ENCODE measurements at places on chromosomes 2 and 18.

GRCh38 chr18:10659594-10659993 is 133.8 kb downstream of the NAPG start:
- DNase-seq, result no peak

DNA sequence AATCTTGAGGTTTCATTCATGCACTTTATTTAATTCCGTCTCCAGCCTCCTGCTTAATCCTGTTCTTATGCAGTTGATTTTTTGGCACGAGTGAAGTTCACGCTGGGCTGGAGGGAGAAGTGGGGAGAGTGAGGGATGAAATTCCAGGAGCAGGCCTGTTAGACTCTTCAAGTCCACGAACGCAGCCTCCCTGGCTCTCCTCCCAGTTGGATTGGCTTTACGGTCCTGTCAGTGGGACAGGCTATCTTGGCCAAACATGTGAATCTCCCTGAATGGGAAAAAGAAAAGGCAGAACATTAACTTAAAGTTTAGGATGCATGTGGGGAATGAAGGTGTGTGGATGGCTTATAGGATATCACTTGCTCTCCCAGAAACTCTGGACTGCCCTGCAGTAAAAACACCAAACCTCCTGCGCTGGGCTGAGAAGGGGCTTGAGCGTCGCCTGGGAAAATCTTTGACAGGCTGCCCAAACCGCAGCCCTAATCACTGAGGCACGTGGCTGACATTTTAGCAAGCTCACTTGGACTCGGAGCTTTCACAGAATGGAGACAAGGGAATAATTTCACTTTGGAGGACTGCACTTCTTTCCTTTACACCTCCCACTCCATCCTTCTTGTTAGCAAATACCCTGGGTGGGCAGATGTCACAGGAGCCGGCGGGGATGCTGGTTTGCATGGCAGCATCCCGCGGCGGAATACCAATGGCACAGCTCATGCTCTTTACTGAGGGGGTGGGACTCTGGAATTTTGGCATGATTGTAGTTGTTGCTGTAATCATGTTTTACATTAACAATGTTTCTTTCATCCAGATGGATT is 93.9 kb downstream of the ACKR3 start:
- DNase-seq, result no peak

- DNase-seq, result no peak
These were observed 169.1 kb upstream of the CYP26B1 start for GRCh38 chr2:72316774-72317173.

DNA sequence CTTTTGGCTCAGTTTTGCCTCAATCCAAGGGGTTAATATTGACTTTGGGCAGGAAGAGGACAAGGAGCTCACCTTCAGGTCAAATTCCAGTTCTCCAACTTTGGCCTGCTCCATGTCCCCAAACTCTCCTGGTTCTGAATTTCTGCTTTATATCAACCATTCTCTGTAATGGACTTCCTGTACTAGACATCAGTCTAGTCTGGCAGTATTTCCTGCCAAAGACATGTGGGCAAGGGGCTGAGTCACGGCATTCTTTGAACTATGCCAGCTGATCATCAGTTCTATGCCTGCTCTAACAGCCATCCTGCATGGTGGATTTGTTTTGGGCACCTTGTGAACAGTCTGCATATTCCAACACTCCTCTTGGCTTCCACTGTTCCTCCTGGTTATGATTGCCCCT is 199.4 kb downstream of the ZEB2 start:
- DNase-seq, result no peak

- no peak for DNase-seq
These were observed 73.3 kb downstream of the SH3BP4 start for GRCh38 chr2:235024931-235025773.

DNA sequence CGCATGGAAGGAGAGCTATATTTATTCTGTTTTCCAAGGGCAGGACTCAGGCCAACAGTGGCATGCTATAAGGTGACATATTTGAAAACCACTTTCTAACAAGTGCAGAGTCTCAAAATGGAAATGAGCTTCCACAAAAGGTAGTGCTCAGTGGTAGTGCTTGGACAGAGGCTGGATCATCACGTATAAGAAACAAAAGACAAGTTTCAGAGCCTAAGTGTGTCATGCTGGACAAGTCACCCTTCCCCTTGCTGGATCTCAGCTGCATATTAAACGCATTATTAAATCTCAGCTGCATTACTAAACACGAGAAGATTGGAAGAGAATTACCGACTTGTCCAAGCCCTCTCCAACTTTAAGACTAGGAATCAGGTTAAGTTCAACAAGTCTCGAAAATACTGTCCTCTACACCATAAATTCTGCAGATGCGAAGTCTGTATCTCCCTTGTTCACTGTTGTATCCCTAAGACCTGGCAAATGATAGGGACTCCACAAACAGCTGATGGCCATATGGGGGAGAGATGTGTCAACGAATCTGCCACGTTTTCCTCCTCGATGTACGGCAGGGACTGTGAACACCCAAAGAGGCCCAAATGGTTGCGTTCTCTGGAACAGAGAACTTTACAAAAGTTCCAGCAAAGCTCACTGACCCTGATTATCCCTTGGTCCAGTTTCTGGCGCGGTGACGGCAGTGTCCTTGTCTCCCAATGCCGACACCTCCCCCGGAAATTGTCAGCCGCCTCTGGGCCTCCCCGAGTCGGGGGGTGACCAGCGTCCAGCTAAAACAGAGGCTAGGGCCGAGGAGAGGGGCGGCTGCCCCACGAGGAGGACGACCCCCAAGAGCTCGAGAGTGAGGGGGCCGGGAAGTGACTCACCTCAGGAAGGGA is 611 bp downstream of the NOL10 start:
- no peak for DNase-seq

DNA sequence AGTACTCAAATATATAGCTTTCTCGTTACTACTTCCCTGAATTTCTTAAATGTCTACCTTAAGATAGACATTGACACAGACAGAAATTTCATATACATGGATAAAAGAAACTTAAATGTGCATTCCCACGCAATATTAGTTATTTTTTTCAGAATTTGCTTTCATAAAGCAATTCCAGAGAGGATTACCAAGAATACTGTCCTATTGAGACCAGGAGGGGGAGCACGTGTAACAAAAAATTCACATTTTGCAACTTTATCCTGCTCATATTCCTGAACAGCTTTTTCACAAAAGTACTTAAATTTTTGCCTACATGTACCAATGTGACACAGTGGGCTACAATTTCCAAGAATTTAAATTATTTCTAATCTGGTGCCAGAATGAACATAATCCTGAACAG is 30.7 kb upstream of the ERCC3 start:
- no peak for DNase-seq

DNA sequence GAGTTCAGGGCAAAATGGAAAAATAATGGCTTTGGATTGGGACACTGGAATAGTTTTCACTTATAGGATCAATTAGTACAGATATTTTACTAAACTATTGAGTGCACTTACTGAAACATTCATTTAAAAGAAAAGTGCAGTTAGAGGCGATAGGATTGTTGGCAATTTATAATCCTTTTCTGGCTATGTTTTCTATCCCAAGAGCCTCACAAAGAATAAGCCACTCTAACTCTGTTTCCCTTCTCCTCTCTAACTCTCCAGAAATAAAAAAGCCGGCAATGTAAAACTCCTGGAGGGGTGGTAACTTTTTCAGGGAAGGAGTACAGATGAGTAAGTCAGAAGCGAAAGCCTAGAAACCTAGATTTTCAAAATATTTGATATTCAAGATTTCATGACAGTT is 91.3 kb downstream of the EPHA4 start:
- no peak for DNase-seq

- no peak for DNase-seq
These were observed 38.9 kb upstream of the ATIC start for GRCh38 chr2:215272918-215273317.

- no peak for DNase-seq
These were observed 15.0 kb downstream of the ZC3H8 start for GRCh38 chr2:112239862-112240261.

DNA sequence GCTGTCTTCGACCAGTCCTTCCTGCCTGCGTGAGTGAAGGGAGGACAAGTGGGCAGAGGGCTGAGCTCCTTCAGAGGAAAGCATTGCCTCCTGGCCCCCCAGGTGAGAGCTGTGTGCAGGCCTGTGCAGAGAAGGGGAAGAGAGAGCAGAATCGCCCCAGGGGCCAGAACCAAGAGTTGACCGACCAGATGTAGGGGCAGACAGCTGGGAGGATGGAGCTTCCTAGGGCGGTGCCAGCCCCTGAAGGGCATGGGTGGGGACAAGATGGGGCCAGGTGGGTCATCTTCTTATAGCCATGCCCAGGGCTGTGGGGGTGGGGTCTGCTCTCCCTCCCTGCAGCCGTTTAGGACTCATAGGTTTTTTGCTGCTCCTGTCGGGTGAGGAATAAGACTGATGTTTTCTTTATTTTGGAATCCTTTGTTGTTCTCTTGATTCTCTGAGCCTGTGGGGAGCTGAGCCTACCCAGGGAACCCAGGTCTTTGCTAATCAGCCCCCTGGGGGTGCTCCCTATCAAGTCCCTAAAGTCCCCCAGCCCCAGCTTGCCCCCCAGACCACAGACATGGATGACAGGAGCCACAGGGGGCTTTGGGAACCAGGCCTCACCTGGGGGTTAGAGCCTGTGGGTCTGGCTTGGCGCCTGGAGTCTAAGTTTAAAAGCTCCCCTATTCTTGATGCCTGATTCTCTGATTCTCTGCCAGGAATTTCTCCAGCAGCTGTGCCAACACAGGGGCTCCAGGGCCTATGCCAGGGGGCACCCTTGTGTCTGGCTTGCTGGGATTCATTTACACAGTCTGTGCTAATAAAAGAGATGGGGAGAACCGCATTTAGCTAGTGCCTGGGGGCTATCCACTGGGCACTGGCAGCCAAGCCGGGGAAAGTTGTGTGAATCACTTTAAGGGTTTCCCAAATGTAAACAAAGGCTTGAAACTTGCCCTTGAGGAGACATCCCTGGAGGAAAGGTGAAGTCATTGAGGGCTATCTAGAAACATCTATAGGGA is 9.3 kb upstream of the EFHD1 start:
- DNase-seq, result no peak
